Putamen (tissue), 1 donor: ENCODE measurements at places on chromosomes 5 and 9.

DNA sequence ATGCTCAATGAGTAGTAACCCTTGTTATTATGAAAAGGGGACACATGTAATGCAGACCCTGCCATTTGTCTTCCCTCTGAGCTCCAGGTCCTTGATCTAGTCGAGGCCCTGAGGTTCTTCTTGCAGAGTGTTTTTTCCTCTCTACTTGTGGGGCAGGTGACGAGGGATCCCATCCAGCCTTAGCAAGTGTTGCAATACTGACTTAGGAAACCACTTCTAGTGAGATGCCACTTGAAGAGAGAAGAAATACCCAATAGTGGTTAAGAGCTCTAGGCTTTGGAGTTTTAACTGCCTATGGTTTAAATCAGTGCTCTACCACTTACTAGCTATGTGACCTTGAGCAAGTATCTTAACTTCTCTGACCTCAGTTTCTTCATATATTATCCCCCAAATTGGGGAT lies 10.2 kb downstream of the PPARGC1B start:
- no peak for DNase-seq

- DNase-seq: no peak
Observed at GRCh38 chr9:133563291-133563796, 28.8 kb downstream of the ADAMTSL2 start.

- DNase-seq: no peak
Observed at GRCh38 chr9:32940740-32941139, 60.7 kb downstream of the APTX start.

DNA sequence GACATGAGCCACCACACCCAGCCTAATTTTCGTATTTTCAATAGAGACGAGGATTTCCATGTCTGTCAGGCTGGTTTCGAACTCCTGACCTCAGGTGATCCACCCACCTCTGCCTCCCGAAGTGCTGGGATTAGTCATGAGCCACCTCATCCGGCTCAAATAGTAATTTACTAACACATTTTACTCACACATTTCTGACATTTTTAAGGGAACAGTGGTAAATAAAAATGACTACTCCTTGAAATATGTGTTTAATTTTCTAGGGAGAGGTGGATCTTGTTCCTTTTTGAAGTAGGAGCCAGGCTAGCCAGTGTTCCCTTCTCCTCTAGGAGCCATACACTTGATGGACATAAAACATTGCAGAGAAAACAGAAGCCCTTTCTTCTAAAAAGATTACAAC lies 55.2 kb upstream of the ERBIN start:
- DNase-seq: no peak

GRCh38 chr9:27880635-27881034 lies 307.4 kb upstream of the C9orf72 start:
- no peak for DNase-seq

DNA sequence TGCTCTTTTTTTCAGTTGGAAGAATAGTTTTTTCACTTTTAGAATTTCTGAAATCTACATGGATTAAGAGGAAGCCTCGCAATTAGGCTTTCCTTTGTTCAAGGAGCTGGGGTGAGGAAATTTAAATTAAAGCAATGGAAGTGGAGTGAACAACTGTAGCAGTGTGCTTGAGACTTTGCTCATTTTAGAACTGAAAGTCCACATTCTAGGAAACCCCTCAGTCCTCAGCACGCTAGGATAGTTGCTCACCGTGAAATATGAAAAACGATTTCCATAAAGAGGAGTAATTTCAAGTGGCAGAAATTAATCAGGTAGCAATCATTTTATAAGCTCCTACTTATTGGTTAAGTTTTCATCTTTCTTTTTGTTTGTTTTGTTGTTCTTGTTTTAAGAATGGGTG lies 243.0 kb upstream of the ITGA1 start:
- DNase-seq: no peak

DNA sequence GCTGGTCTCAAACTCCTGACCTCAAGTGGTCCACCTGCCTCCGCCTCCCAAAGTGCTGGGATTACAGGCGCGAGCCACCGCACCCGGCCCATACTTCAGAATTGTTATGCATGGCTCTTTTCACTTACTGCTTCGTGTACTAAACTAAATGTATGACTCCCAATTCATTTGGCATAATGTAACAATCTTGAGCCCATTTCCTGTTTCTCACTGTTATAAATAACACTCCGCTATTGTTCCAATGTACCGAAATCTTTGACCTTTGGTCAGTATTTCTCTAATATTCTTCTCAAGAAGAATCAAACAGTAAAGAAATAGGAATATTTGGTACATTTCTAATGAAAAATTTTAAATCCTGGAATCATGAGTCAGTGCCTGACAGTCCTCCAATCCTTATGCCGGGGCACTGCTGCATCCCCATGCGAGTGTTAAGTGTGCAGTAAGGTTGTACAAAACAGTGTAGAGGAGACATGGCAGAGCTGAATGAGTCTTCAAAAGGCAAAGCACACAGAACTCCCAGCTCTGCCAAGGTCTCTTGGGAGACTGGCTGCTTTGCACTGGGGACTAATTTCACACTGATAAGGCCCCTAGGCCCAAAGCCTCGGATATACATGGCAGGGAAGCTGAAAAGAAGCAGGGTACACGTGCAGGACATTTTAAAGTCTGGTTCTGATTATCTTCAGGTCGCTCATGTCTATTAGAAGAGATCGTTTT lies 58.4 kb downstream of the HABP4 start:
- no peak for DNase-seq

GRCh38 chr9:98488571-98489312 lies 220.0 kb downstream of the GABBR2 start:
- no peak for DNase-seq

- no peak for DNase-seq
Observed at GRCh38 chr5:72508241-72509170, 1.3 kb upstream of the ZNF366 start.

DNA sequence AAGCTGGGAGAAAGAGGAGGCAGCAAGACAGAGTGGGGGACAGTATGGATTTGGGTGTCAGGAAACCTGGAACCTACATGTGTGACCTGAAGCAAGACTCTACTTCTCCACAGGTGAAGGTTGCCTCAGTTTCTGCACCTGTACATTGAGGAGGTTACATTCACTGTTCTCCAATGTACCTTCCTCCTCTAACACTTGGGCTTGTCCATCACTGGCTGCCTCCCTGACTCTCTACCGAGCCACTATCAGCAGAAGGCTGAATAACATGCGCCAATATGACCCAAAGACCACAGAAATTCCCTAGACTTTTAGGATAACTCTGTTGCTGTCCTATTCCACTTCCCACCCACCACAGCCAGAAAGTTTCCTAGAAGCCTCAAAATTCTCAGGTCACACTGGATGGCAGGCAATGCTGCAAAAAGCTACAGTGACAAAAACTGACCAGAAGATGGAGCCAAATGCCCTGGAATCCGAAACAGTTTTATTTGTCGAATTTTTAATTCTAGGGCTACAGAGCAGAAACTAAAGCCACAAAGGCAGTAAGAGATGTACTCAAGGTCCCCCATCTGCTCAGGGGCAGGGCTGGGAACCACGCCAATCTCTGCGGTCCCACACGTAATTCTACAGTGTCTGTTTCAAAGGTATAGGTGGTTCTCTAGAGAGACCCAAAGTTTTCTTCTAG lies 64.4 kb downstream of the FAM114A2 start:
- peak; percentile 20 for DNase-seq

- no peak for DNase-seq
Observed at GRCh38 chr5:138472353-138472752, 7.1 kb downstream of the EGR1 start.

- DNase-seq: no peak
Observed at GRCh38 chr5:73370095-73370494, 78.5 kb downstream of the FOXD1 start.

DNA sequence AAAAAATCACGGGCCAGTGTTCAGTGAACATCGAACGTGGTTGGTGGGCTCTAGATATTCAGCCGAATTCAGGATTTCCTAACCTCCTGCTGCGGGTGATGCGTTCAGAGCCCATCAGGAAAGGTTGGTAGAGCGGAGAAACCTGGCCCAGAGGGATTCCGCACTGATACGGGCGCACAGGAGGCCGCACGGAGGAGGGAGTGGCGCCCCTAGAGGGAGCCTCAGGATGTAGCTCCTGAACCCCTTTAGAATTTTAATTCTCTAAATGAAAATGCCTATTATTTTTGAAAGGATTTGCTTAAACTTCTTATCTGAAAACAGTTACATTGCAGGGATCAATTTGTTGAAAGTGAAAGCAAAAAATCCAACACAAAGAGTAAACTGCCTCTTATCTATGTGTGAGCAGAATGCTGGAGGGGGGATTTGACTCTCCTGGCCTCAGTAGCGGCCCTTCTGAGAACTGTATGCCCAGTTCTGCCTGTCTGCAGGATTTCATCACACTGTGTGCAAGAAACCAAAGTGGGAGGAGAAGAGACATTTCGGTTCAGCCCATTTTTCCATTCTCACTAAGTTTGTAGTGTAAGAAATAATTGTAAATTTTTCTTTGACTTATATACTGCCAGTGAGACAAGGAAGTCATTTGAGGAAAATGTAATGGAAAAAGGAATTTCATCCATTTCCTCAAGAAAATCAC lies 75.9 kb downstream of the TENT4A start:
- no peak for DNase-seq

- no peak for DNase-seq
Observed at GRCh38 chr5:132072070-132072469, 1.5 kb upstream of the CSF2 start.

GRCh38 chr5:74162524-74162923 lies 478.0 kb downstream of the ENC1 start:
- no peak for DNase-seq

- DNase-seq: no peak
Observed at GRCh38 chr5:89016741-89017303, 133.8 kb upstream of the MEF2C start.

DNA sequence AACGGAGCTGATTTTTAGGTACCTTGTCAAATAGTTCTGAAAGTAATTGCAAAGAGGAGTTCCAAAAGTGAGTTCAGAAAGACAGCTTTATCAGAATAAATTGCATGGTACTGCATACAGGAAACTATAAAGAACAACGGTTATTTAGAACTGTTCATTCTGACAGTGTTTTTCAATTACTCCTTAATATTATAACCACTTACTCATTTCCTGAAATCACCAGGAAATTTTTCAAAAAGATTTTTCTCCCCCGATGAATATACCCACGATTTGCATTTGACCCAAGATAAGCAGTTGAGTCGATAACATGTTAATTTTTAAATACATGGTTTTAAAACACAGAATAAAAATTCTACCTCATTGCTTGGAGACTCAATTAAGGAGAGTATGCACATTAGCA lies 9.4 kb downstream of the DOCK8 start:
- no peak for DNase-seq
